Progenitor cell of endocrine pancreas (in vitro differentiated cells): ENCODE measurements at places on chromosomes 3 and 15.

DNA sequence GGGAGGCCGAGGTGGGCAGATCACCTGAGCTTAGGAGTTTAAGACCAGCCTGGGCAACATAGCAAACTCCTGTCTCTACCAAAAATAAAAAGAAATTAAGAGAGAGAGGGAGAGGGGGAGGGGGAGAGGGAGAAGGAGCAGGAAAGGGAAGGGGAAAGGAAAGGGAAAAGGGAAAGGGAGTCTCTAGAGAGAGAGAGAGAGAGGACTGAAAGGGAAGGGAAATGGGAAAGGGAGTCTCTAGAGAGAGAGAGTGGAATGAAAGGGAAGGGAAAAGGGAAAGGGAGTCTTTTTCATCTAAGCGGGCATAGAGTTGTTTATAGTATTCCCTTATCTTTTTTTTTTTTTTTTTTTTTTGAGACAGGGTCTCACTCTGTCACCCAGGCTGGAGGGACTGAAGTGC is 148.1 kb downstream of the NEO1 start:
- no peak for DNase-seq

DNA sequence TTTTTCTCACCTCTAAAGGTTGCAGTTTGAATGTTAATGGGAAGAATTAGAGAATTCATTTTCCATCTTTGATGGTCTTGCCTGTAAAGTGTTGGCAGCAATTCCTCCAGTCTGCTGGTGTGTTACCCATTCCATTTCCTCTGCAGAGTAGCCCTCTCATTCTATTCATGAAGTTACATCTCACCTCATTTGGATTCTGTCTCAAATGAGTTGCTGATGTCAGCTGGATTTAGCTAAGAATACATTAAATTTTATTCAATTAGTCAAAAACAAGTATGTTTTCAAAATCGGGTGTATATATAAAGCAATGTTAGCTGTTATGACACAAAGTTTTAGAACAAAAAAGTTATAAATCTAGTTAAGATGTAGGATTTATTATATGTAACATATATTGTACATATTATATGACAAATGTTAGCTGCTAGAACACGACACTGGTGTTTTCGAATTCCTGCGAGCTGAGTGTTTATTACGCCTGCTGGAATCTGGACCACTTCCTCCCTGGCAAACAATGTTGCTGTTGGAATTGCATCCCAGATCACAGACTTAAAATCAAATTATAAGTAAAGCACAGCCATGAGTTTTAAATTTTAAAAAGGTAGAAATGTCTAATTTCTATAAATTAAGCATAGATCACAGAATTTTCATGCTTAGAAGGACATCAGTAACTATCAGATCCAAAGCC is 516.2 kb downstream of the OCA2 start:
- no peak for DNase-seq

DNA sequence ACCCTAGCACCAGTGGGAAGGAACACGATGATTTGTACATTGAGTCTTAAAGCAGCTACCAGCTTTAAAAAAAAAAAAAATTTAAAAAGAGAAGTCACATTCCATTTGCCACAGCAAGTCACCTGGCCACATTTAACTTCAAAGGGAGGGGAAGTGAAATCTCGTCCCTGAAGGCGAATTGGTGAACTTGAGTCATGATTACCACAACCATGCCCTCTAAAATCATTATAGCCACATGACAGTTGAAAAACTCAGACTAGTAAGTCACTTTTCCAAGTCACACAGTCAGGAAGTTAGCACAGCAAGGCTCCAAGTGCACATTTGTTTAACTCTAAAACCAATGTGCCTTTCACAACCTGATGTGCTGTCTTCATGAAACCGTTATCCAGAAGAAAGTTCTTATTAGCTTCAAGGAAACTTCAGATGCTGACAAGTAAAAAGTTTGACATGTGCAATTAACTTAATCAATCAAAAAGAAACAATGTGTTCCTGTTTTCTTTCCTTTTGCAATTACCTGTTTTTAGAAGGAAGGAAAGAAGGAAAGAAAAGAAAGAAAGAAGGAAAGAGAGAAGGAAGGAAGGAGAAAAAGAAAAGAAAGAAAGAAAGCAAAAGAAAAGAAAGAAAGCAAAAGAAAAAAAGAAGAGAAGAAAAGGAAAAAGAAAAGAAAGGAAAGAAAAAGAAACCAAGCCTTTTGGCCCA is 8.3 kb upstream of the THSD4 start:
- no peak for DNase-seq

GRCh38 chr15:67228286-67228685 is 26.2 kb downstream of the AAGAB start:
- DNase-seq, result no peak

GRCh38 chr3:9898467-9899241 is 4.0 kb upstream of the IL17RE start:
- no peak for DNase-seq

DNA sequence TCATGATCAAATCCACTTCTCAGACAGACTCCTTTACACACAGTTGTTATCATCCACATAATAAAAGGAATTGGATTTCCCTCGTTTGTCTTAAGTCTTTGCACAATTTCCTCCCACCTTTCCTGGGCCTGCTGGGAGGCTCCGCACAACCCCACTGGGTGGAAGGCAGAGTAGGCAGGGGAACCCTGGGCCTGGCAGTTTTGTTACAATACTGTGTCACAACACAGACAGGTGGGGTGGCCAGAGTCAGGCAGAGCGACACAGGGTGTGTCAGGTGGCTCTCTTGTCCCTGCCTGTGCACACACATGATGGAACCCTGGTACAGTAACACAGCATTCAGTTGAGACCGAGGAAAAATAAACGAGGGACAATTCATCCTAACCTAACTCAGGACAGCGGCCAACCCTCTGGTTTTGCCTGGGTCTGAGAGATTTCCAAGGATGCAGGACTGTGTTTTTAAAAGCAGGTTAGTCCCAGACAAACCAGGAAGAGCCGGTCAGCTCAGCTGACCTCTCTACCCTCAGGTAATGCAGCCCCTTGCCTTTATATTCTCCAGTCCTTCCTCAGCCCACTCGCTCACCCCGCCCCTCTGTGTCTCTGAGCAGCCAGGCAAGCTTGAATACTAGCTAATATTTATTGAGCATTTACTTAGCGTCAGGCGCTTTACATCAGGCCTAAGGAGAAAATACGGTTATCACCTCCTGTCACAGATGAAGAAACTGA is 8.8 kb upstream of the FAM174B start:
- no peak for DNase-seq
